ENCODE measurements at places on chromosomes 12 and 14.

- no peak for DNase-seq
Measured at GRCh38 chr12:113555226-113555625, 83.6 kb upstream of the LHX5 start.

DNA sequence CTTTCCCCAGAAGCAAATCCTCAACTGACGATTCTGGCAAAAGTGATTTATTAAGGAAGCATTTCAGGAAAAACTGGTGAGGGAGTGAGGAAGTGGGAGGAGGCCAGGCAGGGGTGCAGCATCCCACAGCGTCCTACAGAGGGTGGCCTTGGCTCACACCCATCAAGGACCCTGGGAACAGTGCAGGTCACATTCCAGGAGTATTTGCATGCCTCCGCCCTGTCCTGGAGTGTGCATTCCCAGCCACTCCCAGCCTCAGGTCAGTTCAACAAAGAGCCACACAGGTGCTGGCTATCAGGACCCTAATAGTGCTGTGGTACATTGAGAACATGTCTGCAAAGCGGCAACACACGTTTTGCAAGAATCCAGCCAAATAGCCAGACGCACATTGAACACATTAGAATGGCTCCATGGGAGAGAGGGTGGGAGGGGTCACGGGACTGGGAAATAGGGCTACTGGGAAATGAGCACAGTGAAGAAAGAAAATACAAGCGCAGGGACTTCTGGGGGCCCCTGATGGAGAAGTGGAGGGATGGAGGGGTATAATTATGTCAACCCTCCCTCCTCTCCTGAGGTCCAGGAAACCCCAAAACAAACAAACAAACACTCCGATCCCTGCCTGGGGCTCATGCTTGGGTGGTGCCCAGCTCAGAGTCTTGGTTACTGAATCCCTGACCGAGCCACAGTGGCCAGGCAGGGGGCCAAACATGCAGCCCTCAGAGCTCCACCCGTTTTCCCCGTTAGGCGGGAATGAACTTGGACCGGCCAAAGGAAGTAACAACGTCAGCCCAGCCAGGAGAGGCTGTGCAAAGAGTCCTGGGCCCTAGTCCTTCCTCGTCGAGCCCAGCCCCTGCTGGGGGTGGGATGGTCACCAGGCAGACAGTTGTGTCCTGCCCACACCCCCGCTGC is 36.5 kb downstream of the CMKLR1 start:
- DNase-seq, result no peak

DNA sequence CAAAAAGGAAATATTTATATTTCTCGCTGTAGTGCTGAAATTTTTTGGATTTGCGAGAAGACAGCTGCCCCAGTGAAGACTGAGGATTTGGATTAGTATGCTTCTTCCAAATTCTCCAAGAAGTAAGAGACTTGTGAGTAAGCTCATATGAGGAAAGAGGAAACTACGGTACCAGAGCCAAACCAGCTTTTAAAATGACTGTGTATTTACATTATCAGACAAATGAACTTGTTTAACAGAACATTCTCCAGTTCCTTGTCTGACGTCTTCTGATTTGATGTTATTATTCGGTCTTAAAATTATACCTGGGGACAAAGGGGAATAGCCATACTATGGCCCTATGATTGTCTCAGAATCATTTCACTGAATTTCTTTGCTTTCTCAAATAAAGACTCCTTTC is 8.0 kb downstream of the CLEC12B start:
- no peak for DNase-seq

DNA sequence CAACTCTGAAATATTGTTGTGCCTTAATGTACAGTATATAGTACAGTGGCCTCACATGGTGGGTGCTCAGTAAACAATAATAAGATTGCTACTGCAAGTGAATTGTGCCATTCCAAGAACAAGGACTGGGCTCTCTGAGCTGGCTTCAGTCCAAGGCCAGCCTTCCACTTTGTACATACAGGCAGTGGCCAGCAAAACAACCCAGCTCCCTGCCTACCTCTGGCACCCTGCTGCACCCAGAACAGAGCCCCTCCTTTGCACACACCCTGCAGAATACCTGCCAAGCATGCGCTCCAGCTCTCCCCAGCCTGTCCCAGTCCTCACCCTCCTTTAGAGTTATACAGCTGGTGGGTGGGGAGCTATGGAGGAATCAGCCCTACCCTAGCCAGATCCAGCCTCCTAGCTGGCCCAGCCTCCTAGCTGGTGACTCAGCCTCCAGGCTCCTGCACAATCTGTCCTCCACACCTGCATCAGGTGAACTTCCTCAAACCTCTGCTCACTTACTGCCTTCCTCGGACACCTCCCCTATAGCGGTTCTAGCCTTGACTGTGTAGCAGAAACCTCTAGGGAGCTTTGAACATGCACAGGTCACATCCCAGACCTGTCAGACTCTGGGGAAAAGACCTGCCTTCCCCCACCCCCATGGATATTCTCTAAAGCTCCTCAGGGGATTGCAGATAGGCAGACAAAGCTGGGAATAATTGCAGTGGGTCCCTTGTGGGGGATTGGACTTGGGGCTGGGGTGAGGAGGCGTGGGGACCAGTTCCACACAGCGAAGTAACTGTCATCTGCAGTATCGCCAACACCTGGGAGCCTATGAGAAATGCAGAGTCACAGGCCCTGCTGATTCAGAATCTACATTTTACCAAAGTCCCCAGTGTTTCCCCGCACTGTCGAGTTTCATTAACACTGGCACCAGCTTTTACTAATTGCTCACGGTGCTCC is 17.9 kb downstream of the ZDHHC22 start:
- peak; percentile 92 for DNase-seq

DNA sequence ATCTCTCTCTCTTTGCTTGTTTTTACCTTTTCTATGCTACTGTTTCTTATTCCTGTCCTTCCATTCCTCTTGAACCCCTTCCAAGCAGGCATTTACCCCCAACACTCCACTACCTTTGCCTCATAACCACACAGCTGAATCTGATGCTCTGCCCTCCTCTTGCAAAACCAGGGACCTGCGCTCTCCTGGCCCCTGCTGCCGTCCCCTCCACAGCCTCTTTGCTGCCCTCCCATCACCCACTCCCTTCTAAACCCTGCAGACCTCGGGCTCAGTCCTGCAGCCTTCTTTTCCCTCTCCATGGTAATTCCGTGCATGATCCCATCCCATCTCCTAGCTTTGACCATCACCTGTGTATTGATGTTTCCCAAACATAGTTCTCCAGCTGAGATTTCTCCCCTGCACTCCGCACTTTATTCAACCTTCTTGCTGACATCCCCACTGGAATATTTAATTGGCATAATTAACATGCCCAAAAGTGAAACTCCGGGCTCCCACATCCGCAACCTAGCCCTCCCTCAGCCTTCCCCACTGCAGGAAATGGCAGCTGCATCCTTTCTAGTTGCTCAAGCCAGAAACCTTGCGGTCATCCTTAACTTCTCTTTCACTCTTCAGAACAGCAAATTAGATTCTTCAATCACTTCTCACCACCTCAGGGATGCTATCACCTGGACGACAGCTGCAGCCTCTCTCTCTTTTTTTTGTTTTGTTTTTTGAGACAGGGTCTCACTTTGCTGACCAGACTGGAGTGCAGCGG is 16.0 kb downstream of the FIGNL2 start:
- DNase-seq, result no peak

DNA sequence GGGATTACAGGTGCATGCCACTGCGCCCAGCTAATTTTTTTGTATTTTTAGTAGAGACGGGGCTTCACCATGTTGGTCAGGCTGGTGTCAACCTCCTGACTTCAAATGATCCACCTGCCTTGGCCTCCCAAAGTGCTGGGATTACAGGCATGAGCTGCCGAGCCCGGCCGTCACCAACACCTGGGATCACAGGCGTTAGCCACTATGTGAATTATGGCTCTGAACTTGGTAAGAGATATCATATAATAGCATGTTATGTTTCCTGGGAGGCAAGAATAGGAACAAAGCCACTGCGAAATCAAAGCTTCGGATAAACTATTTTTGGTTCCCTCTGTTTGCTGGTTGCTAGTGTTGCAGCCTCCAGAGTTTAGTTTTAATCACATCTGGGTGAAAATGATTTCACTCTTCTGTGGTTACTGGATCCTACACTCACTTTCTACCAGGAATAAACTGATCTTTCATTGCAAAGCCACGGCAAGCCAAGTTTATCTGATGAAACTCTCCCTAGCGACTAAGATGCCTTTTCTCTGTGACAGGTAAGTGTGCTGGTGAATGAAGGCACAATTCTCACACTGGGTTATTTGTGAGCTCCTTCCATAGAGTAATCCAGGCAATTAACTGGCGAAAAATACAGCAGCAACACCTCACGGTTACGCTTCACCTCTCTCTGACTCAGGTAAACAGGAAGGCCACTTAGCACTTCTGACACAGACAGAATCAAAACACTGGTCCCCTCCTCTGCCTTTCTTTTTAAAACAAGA is 16.7 kb downstream of the SNRNP35 start:
- no peak for DNase-seq

- no peak for DNase-seq
Measured at GRCh38 chr14:34671716-34672115, 41.8 kb upstream of the SNX6 start.

DNA sequence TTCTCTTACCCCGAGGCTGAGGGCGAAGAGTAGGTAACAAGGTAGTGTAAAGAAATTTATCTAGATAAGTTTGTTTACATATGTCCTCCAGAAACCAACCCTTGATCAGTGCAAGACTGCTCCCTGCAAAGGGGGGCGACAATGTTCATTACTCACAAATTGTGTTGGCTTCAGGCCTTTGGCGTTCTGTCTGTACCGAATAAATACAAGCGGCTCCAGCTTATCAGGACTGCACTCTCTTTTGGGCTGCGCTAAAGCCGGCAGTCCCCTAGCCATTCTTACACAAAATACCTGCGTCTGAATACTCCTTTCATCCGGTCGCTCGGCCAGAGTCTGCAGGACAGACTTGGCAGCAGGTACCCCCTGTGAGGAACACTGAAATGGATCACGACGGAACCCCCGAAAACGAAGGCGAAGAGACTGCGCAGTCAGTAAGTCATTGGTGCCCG is 116.4 kb downstream of the PPHLN1 start:
- no peak for DNase-seq

- no peak for DNase-seq
Measured at GRCh38 chr12:39227218-39227617, 215.7 kb downstream of the KIF21A start.

- peak; percentile 89 for DNase-seq
Measured at GRCh38 chr12:6336079-6336888, 5.6 kb downstream of the TNFRSF1A start.

- DNase-seq, result no peak
Measured at GRCh38 chr12:108761226-108761625, 29.9 kb upstream of the CORO1C start.

GRCh38 chr14:92458136-92459029 is 55.2 kb upstream of the RIN3 start:
- no peak for DNase-seq

DNA sequence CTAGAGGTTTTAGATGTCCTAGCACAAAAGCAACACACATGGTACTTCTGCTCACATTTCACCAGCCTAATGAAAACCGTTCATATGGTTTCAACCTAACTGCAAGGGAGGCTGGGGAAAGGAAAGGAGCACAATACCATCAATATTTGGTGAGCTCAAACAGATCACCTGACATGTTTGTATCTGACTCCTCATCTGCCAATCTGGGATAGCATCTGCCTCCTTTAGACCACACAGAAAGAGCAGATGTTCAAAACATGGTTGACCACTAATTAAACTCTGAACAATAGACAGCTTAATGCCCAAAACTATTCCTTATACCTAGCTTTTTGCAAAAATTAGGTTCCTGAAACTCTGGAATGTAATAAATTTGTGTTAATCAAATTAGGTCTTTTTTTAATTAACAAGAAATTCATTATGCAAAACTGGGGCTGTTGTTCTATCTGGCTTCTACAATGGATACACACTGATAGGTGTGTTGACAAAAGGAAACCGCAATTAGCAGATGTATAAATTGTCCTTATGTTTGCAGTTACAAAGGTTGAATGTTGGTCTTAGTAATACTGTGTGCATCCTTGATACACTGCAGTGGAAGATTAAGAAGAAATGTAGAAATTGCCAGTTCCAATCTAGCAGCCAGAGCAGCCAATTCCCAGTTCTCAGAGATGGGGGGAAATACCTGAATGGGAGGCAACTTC is 89.3 kb downstream of the DUSP6 start:
- no peak for DNase-seq

GRCh38 chr14:36818246-36818645 is 156.6 kb downstream of the PAX9 start:
- DNase-seq, result no peak

GRCh38 chr14:78508023-78508422 is 337.9 kb downstream of the NRXN3 start:
- no peak for DNase-seq

DNA sequence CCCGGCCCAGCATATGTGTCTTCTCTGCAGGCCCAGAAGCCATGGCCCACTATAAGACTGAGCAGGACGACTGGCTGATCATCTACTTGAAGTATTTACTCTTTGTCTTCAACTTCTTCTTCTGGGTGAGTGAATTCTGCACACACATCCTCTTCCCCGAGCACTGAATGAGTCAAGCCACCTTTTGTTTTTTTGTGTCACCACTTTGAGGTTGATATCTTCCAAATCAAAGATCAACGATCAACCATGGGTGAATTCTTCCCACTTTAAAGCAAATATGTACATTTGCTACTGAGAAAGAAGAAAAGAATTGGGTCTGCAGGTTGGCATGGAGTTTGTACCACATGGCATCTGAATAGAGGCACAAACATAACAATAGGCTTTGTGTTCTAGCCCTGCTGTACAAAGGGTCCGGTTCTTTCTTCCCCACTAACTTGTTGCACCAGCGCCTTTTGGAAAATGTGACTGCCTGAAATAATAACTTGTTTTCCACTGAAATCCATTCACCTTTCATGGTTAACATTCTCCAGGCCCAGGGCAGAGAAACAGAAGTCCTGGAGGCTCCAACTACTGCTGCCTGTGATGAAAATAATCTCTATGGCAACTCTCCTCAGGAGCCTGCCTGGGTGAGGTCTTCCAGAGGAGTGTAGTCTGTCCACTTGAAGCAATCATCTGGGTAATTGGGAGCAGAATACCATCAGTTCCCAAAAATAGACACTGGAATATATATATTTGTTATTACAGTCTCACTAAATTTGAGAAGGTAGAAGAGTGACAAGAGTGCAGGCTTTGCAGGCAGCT is 27.6 kb downstream of the TSPAN11 start:
- DNase-seq, result no peak

DNA sequence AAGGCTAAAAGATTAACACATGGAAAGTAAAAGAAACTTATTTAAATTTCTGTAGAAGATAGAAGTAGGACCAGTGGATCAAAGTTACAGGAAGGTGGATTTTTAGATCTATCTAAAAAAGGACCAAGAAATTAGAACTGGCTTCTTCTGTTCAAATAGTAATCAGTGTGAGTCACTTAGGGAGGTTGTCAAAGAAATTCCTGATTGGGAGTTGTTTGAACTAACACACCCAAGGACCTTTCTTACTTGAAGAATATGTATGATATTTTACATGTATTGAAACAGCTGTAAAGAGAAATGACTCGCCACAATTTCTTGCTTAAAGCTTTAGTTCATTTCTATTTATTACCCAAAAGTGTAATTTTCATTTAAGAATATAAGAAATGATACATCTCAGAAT is 256.9 kb downstream of the RAD51B start:
- DNase-seq, result no peak

DNA sequence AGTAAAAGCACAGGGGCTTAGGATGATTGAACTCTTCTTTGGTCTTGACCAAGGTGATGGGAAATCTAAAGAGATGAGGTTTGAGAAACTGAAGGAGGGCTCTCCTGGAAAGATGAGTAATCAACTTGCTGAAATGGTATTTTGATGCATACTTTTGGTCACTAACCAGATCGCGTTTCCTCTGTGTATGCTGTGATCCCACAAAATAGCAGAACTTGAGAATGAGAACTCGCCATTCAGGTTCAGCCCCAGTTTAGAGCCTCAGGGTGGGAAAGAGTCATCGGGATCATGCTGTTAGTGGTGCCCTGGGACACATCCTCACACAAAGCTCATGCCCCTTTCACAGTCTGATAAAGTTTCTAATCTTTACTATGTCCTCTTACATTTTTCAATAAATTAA is 488.8 kb downstream of the ETNK1 start:
- no peak for DNase-seq

Measured in NCI-H510A (cell line).